Trophoblast cell (in vitro differentiated cells and primary cell): ENCODE measurements at places on chromosomes 6 and 20.

GRCh38 chr6:112956696-112957535 is 609.8 kb downstream of the RFPL4B start:
- DNase-seq = no peak
- peaks cover 3% of the 10 kb centered on the region for H3K4me1 ChIP-seq
- no peak overlapping the region for H3K4me3 ChIP-seq

- H3K4me3 ChIP-seq = no peak overlapping the region
- H3K27ac ChIP-seq = no peak overlapping the region
- H3K27me3 ChIP-seq = no peaks in the 10 kb centered on the region
- no peak for DNase-seq
- H3K36me3 ChIP-seq = no peaks in the 10 kb centered on the region
These were observed 176.4 kb upstream of the AKAP12 start for GRCh38 chr6:151063352-151063751.

DNA sequence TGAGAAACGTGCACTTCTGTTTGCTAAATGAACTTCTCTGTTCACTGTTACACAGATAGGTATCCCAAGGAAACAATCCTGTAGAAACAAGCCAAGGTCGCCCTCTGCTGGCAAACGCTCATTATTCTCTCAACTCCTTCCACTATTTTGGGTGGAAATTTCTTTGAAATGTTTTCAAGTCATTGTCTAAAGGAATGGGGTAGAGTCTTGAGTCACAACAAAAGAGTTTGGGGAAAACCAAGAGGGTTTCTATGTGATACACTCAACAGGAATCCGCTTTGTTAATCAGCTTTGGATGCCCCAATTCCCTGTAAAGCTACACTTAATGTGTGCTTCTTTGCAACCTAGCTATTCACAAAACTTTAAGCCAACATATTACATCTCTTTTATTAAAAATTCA is 4.6 kb upstream of the RAE1 start:
- H3K4me1 ChIP-seq = no peaks in the 10 kb centered on the region
- no peaks in the 10 kb centered on the region for H3K27me3 ChIP-seq
- no peak overlapping the region for H3K27ac ChIP-seq
- DNase-seq = peak; percentile 89
- H3K4me3 ChIP-seq = no peak overlapping the region
- H3K36me3 ChIP-seq = no peaks in the 10 kb centered on the region

GRCh38 chr6:109373331-109373730 is 8.9 kb downstream of the CD164 start:
- H3K27ac ChIP-seq = no peak overlapping the region
- H3K27me3 ChIP-seq = no peaks in the 10 kb centered on the region
- no peak overlapping the region for H3K4me3 ChIP-seq
- H3K36me3 ChIP-seq = peaks cover 33% of the 10 kb centered on the region
